ENCODE measurements at places on chromosomes 6 and 20. TPM values are rescaled to one million over a fixed set of nuclear protein-coding genes. Genes with fewer than 3 reads are reported as not detected.
A peak's percentile ranks its signal among the peaks of the same experiment; 100 is the strongest.

DNA sequence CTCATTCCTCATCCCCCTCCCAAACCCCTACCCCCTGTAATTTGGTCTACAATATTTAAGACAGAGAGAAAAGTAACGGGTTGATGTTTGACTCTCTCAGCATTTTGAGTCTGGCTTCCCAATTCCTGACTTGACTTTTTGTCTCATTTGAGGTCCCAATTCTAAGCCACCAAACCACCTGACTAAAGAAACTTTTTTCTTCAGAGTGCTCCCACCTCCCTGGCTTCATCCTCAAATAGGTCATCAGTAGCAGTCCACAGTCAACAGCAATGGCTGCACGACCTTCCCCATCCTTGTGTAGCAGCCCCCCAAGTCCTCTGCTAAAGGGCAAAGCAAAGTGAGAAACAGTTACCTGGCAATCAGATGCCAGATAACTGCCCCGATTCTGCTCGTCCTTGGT is 1.8 kb downstream of the PLEKHG1 start:
- H3K4me1 ChIP-seq = peaks cover 5% of the 10 kb centered on the region
- H3K27ac ChIP-seq = no peak overlapping the region

DNA sequence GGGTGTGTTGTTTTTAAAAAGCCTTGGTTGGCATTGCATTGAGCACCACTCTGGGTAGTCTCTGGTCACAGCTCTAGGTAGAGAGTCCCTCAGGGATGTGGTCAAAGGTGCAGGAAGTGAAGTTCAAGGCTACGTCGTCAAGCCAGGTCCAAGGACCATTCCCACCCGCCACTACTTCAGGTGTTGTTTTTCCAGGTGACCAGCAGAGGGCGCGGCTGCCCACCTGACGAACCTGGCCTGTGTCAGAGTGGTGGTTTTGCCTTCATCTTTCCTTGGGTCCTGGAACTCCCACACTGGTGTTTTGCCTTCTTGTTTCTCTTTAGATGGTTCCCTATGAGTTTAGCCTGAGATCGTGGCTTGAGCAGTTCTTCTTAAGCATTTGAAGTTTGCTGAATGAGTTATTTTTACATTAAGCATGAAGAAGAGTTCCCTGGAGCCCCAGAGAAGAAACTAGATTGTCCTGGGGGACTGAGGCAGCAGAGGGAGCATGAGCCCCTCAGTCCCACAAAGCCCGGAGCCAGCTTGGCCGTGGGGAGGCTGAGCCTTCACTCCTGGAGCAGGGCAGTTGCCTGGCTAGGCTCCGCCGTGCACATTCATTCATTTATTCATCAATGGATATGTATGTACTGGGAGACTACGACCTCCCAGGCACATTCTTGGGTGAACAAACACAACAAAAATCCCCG is 5.6 kb upstream of the PHACTR3 start:
- H3K27me3 ChIP-seq = peaks cover 4% of the 10 kb centered on the region
- H3K36me3 ChIP-seq = no peaks in the 10 kb centered on the region
- no peak overlapping the region for H3K27ac ChIP-seq
- no peaks in the 10 kb centered on the region for H3K4me1 ChIP-seq
- H3K4me3 ChIP-seq = no peak overlapping the region

DNPH1 gene
- 74.3 TPM for total RNA-seq

DNA sequence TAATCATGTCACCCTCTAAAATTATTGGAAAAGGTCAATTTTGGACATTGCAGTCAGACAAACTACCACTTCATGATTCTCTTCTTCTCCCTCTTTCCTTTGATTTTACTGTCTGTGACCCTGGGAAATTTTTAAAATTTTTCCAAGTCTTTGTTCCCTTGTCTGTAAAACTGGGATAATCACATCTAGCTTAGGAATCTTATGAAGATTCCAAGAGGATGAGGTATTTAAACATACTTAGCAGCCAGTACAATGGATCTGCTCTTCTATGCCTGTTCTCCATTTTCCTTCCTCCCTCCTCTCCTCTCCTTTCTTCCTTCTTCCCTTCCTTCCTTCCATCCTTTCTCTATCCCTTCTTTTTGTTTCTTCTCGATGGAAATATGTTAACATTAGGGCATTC is 651.6 kb upstream of the MARCKS start:
- no peak overlapping the region for H3K4me3 ChIP-seq
- no peaks in the 10 kb centered on the region for H3K27me3 ChIP-seq
- no peak for DNase-seq
- no peak overlapping the region for H3K27ac ChIP-seq

GRCh38 chr6:148700047-148700715 is 46.6 kb upstream of the UST start:
- no peaks in the 10 kb centered on the region for H3K27me3 ChIP-seq
- DNase-seq = no peak
- H3K27ac ChIP-seq = no peak overlapping the region
- H3K4me1 ChIP-seq = no peaks in the 10 kb centered on the region
- no peak overlapping the region for H3K4me3 ChIP-seq

SMLR1 gene
- 0.16 TPM for total RNA-seq

DNA sequence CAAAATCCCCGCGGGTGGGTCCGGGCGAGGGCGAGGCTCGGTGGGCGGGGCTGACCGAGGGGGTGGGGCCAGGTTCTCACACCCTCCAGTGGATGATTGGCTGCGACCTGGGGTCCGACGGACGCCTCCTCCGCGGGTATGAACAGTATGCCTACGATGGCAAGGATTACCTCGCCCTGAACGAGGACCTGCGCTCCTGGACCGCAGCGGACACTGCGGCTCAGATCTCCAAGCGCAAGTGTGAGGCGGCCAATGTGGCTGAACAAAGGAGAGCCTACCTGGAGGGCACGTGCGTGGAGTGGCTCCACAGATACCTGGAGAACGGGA is 809 bp downstream of the HLA-G start:
- no peaks in the 10 kb centered on the region for H3K4me1 ChIP-seq
- no peak for DNase-seq
- H3K36me3 ChIP-seq = no peaks in the 10 kb centered on the region
- H3K27ac ChIP-seq = no peak overlapping the region
- no peak overlapping the region for H3K4me3 ChIP-seq

ELOVL2 gene
- total RNA-seq = 0.79 TPM

THBS2 gene
- total RNA-seq = 33.4 TPM

ADGRF5 gene
- total RNA-seq = 51.7 TPM

GRCh38 chr6:156533872-156534524 is 243.2 kb upstream of the ARID1B start:
- H3K27me3 ChIP-seq = no peaks in the 10 kb centered on the region
- DNase-seq = no peak
- no peaks in the 10 kb centered on the region for H3K4me1 ChIP-seq
- H3K27ac ChIP-seq = no peak overlapping the region
- no peaks in the 10 kb centered on the region for H3K36me3 ChIP-seq

GRCh38 chr6:27605401-27606342 is 132.8 kb upstream of the ZNF184 start:
- no peaks in the 10 kb centered on the region for H3K36me3 ChIP-seq
- H3K27ac ChIP-seq = no peak overlapping the region
- H3K27me3 ChIP-seq = peaks cover 33% of the 10 kb centered on the region
- peak overlapping the region; percentile 26 for H3K4me3 ChIP-seq
- DNase-seq = peak; percentile 34

- H3K36me3 ChIP-seq = no peaks in the 10 kb centered on the region
- DNase-seq = no peak
- H3K27me3 ChIP-seq = no peaks in the 10 kb centered on the region
- no peak overlapping the region for H3K27ac ChIP-seq
- H3K4me3 ChIP-seq = no peak overlapping the region
- no peaks in the 10 kb centered on the region for H3K4me1 ChIP-seq
Measured at GRCh38 chr6:11126876-11127275, 15.4 kb upstream of the ERVFRD-1 start.

MATN4 gene
- 0.19 TPM for total RNA-seq

- no peak overlapping the region for H3K4me3 ChIP-seq
- H3K27ac ChIP-seq = no peak overlapping the region
- no peaks in the 10 kb centered on the region for H3K4me1 ChIP-seq
- H3K36me3 ChIP-seq = no peaks in the 10 kb centered on the region
- no peak for DNase-seq
- H3K27me3 ChIP-seq = no peaks in the 10 kb centered on the region
Measured at GRCh38 chr6:100504786-100505737, 40.3 kb upstream of the SIM1 start.
